ENCODE measurements at places on chromosomes 5 and 9.
A peak's percentile ranks its signal among the peaks of the same experiment; 100 is the strongest.

DNA sequence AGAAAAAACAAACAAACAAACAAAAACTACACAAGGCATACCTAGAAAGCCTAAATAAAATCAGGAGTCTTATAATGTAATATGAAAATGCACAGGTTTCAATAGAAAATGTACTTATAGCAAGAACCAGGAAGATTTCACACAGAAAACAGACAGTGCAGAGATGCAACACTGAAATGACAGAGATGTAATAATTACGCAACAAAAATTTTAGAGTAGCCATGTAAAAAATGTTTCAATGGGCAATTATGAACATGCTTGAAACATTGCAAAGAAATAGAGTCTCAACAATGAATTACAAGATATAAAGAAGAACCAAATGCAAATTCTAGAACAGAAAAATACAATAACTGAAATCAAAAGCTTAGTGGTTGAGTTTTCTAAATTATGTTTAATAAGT is 405.9 kb downstream of the PLK2 start:
- ATAC-seq = no peak

DNA sequence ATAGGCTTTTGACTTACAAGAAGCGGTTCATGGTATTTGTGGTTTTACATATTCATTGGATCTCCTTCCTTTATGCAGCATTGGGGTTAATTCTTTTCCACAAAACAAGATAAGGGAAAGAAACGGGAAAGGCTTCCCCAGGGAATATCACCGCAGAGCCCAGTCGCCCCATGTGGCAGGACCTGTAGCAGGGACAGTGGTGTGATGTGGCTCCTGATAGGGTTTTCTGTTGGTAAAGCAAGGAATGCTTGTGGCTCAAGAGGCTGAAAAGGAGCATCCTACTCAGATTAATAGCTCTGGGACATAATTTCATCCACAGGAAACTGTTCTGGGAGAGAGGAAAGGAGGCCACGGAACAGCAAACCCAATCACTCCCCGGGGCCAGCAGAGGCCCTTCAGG is 699.9 kb downstream of the MTRR start:
- ATAC-seq = no peak

- ATAC-seq = peak; percentile 69
These were observed 8.4 kb downstream of the FNBP1 start for GRCh38 chr9:130034570-130034969.

GRCh38 chr5:66440202-66440680 is 156.0 kb upstream of the MAST4 start:
- ATAC-seq = peak; percentile 60

DNA sequence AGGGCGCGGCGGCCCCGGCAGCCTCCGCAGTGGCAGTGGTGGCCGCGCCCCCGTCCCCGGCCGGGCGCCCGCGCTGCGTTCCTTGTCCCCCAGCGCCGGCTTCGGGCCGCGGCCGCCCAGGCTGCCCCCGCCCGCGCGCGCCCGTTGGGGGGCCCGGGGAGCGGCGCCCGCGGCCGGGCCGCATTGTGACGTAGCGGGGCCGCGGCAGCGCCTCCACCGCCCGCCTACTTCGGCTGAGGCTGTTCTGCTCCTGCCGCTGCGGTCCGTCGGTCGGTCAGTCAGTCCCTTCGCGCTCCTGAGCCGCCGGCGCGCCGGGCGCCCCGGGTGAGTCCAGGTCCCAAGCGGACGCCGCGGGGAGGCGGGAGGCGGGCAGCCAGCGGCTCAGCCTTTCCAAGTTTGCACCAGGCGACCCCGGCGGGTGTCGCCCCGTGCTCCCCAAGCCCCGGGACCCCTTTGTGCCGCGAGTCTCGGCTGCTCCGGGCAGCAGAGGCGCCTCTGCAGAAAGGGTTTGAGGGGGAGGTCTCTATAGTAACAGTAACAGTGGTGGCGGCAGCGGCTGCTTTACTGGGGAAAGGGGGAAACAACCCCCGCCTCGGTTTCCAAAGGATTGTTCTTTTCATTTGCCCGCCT is at the start of gene SNCAIP:
Gene SNCAIP (plus strand): TSS at position 277 of the 630 bp plus-strand sequence. CDS start 78,898 bp downstream, outside the sequence.
- peak; percentile 60 for ATAC-seq

DNA sequence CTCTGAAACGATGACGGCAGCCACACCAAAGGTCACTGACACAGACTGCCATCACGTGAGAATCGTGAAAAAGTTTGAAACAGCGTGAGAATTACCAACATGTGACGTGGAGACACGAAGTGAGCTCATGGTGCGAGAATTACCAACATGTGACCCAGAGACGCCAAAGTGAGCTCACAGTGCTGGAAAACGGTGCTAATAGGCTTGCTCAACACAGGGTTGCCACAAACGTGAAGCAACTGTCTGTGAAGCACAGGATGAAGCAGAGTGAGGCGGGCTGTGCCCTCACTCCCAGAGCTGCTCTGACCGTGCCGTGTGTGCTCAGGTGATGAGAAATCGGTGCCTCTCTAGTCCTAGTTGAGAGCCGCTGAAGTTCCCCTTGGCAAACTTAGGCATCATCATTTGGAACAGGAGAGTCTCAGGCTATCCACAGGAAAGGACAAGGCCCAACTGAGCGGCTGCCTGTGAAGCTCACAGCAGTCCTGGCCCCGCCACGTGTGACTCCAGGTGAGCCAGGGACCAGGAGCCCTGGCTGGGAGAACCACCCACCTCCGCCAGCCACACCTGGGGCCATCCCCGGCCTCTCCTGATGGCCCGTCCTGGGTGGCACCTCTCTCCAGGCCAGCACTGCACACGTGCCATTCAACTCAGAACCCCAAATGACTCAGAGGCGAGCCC is 29.8 kb upstream of the SLC6A3 start:
- ATAC-seq = no peak

DNA sequence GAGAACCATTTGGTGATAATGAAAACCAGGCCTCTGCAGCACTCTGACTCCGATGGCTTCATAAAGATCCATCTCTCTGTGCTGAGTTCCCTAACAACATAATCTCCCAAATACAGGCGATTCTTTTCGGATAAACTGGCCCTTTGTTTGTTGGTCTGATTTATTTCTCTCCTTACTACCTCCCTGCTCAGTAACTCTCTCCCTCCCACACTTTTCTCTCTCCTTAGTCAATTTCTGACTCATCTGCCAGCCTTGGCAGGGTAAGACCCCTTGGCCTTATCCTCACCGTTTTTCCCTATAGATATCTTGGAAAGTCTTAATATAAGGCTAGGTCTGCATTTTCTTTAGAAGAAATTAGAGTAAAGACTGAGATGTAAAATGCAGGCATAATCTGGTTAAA is 128.7 kb downstream of the BRINP1 start:
- no peak for ATAC-seq

- ATAC-seq = peak; percentile 50
These were observed 2.5 kb downstream of the PTPDC1 start for GRCh38 chr9:94086486-94087345.

DNA sequence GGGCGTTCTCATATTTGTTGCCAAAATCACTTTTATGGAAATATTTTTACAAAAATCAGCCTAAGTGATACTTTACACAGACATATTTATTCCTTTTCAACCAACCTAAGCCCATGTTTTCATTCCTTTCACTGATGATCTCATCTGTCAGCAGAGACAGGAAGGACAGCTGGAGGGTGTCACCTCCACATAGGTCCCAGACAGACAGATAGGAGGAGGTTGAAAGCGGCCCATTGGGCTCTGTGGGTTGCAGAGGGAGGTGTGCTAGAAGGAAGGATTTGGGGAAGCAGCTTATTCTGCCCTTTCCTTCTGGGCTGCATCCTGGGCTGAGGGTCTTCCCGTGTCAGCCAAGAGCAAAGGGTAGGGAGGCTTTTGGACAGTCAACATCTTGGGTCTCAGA is 26.0 kb upstream of the SEMA4D start:
- no peak for ATAC-seq

GRCh38 chr5:90885180-90885868 is 326.7 kb downstream of the ADGRV1 start:
- no peak for ATAC-seq

DNA sequence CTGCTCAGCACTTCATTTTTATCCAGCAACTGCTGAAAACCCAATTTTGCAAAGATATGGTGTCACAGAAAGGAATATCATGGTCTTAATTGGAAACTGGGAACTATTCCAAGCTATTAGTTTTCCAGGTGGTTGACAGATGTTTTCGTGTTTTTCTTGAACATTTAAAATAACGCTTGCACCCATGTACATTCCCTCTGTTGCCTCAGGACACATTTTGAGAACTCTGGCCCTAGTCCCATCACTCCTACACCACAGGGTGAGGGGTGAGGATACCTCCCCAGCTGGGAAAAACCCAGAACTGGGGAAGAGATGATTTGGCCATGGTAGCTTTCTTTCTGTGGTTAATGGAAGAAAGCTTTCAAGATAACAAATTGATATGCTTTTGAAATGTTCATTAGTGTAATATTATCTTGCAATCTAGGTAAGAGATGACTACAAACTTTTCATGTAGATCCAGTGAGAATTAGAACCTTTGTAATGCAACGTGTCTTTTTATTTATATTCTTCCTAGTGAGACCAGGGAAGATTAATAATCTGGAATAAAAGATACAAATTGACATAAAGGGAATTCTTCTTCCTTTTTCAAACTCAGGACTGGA is 627.0 kb downstream of the RAB3C start:
- no peak for ATAC-seq

DNA sequence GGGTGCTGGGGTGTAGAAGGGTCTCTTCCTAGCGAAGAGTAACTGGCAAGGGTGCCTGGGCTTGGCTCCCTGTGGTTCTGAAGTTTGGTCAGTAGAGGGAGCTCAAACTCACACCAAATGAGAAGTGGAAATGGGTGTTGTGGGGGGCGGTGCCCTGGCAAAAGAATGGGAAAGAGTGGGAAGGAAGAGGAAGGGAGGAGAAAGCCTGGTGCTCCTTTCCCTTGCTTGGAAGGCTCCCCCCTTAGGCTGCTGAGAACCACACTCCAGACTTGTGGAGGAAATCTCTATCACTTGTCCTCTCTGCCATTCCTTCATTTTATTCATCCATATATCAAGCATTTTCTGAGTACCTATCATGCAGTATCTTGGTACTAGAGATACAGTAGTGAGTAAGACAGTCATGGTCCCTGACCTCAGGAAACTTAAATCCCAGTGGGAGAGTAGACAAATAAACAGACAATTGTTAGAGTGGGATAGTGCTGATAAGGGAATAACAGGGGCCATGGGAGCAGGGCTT is 13.0 kb downstream of the SLC4A9 start:
- peak; percentile 54 for ATAC-seq

GRCh38 chr9:114954956-114955582 is 24.7 kb upstream of the TNFSF8 start:
- no peak for ATAC-seq

DNA sequence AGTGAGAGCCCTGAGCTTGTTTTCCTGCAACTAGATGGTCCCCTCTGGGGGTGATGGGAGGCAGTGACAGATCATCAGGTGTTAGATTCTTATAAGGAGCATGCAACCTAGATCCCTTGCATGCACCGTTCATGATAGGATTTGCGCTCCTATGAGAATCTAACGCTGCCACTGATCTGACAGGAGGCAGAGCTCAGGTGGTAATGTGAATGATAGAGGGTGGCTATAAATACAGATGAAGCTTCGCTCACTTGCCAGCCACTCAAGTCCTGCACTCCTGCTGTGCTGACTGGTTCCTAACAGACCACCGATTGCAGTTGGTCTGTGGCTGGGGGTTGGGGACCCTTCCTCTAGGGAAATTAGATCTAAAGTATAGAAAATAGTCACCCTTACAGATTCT is 290.6 kb upstream of the ADCY2 start:
- no peak for ATAC-seq

DNA sequence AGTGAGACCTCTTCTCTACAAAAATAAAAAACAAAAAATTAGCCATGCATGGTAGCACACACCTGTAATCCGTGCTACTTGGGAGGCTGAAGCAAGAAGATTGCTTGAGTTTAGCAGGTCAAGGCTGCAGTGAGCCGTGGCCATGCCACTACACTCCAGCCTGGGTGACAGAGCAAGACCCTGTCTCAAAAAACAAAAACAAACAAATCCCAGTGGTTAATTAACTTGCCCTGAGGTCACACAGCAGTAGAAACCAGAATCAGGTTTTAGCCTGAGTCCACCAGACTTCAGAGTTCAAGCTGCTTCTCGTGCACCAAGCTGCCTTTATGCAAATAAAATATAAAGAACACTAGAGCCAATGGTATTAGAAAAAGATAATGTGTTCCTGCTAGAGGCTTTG is 169.7 kb downstream of the GOLPH3 start:
- ATAC-seq = no peak

DNA sequence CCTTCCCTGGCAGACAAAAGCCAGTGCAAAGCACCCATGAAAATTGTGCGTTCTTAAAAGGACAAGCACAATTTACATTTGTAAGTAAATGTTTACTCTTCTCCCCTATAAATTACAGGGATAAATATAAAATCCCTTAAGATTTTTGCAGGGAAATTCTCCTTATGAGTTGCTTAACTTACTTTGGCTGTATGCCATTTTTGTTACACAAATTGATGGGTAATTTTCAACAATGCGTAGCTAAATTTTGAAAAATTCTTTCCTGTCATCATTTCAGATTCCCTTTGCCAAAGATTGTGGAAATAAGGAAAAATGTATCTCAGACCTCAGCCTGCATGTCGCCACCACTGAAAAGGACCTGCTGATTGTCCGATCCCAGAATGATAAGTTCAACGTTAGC is 64.2 kb upstream of the ITGA2 start:
- no peak for ATAC-seq

- ATAC-seq = no peak
These were observed 119.3 kb upstream of the WWC1 start for GRCh38 chr5:168171901-168172759.

DNA sequence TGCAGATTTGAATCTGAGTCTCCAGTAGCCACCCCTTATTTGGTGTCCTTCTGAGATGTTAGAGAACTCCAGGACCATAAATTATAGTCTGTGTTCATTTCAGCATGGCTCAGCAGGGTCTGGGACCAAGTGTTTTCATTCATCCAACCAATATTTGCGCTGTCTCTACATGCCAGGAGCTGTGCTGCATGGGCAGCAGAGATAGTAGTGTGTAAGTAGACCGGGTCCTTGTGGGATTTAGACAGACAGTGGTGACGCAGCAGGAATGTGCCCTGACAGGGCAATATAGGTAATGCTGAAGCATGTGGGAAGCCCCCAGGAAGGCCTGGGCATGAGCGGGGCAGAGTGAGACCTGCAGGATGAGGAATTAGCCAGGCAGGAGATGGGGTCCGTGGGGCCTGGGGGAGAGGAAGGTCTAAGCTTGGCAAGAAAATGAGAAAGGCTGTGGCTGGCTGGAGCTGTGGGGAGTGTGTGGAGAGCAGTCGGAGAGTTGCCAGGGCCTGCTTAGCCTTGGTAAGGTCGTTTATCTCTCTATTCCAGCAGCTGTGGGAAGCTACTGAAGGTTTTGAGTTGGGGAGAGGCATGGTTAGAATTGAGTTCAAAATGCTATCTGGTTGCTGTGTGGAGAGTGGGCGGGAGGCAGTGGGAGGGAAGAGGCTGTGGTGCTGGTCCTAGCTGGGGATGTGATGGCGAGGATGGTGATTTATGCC is 16.8 kb downstream of the STXBP1 start:
- ATAC-seq = peak; percentile 82
